ENCODE measurements at places on chromosomes 11 and 22. TPM values are rescaled to one million over a fixed set of nuclear protein-coding genes. Genes with fewer than 3 reads are reported as not detected.

The LMNTD2 gene
- total RNA-seq = not detected

The ART5 gene
- total RNA-seq = not detected

The TNNT3 gene
- not detected for total RNA-seq

The TMEM191B gene
- total RNA-seq = not detected

The FJX1 gene
- 22.2 TPM for total RNA-seq

The CCDC188 gene
- 1.4 TPM for total RNA-seq

The RPLP2 gene
- total RNA-seq = 731 TPM

The DUSP8 gene
- total RNA-seq = 0.58 TPM

The NXPE2 gene
- not detected for total RNA-seq

The RCN1 gene
- 309 TPM for total RNA-seq

The TEX54 gene
- not detected for total RNA-seq

The CFAP300 gene
- 12.1 TPM for total RNA-seq

The C22orf42 gene
- total RNA-seq = not detected

The RASGRP2 gene
- total RNA-seq = 0.58 TPM

The NRXN2 gene
- not detected for total RNA-seq

The CEND1 gene
- 0.89 TPM for total RNA-seq

The LGR4 gene
- total RNA-seq = 4.0 TPM

The UPK3A gene
- total RNA-seq = not detected

The APOBEC3G gene
- total RNA-seq = 15.8 TPM

The DDTL gene
- not detected for total RNA-seq

The TBX10 gene
- not detected for total RNA-seq

The MS4A7 gene
- total RNA-seq = not detected

The MUC6 gene
- total RNA-seq = not detected

The C22orf31 gene
- total RNA-seq = not detected

The JRKL gene
- 9.4 TPM for total RNA-seq

The OR4D5 gene
- total RNA-seq = not detected

The IL17REL gene
- not detected for total RNA-seq

The C11orf86 gene
- not detected for total RNA-seq

The PRSS23 gene
- 90.4 TPM for total RNA-seq

The SLC6A5 gene
- total RNA-seq = not detected

The RAB39A gene
- not detected for total RNA-seq

The OR52N4 gene
- not detected for total RNA-seq

The KCNK4 gene
- total RNA-seq = not detected

The TNNI2 gene
- total RNA-seq = not detected

The COX8A gene
- 673 TPM for total RNA-seq

All from myometrial cell (primary cell).